ENCODE measurements at places on chromosomes 11 and 22. TPM values are rescaled to one million over a fixed set of nuclear protein-coding genes. Genes with fewer than 3 reads are reported as not detected.

DNA sequence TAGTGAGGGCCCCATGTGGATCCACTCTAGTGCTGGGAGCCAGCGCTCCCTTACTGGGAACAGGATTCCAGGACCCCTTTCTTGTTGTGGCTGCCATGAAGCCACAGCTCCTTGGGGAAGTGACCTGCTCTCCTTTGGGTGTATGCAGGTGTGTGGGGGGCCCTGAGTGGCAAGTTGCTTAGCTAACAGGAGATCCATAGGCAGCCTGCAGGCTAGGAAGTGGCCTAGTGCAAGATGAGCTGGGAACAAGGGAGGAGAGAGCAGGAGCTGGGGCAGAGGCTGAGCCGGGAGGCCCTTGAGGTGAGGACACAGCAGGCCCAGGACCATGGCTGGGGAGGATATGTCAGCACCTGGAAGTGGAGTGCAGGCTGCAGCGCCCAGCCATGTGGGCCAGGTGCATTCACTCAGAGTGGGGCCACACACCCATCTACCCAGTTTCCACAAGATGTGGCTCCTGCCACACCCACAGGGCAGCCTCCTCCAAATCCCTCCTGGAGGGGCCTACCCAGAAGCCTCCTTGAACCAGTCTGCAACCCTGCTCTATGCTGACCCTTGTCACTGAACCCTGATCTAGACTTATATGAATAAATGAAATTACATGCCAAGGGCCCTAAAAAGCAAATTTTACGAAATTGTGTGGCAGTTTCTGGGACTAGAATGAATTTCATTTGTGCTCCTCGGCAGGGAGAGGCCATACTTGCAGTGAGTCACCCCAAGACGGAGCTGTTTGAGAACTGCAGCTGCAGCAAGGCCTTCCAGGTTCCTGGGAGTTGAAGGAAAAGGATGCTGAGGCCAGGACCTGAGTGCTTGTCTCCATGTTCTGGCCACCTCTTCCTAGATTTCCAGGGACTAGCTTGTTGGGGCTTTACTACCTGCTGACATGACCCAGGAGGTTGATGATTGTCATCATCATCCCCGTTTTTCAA lies 3.2 kb downstream of the THAP7 start:
- no peak for DNase-seq

- no peak for DNase-seq
These were observed 17.5 kb upstream of the SMIM38 start for GRCh38 chr11:69138265-69138664.

DNA sequence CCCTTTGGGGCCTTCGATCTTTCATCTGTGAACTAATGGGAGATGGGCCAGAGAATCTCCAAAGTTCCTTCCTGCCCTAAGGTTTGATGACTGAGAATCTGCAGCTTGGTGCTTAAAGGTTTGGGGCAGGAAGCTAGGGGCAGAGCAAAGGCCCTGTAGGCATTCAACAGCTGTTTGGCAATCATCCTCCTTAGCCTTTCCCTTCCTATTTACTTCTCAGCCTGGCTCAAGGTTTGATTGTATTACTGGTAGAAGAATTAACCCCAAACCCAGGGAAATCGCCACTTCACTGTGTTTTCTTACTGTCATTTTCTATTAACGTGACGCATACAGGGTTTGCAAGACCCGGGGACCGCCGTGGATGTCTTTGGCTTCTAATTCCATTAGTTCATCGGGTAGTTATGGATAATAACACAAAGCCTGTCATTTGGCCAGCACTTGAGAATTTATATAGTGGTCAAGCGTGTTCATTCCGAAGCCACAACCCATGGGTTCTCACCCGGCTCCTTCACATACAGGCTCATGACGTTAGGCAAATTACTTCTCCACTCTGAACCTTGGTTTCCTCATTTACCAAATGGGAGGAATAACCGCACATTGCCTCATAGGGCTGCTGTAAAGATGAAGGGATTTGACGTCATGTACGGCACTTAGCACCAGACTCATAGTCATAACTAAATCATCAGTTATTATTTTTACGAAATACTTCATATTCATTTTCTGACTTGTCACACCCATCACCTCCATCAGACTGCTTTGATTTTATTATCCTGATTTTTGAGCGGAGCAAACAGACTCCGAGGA lies 158.1 kb downstream of the FBXO7 start:
- no peak for DNase-seq

The MS4A3 gene
- not detected for total RNA-seq

DNA sequence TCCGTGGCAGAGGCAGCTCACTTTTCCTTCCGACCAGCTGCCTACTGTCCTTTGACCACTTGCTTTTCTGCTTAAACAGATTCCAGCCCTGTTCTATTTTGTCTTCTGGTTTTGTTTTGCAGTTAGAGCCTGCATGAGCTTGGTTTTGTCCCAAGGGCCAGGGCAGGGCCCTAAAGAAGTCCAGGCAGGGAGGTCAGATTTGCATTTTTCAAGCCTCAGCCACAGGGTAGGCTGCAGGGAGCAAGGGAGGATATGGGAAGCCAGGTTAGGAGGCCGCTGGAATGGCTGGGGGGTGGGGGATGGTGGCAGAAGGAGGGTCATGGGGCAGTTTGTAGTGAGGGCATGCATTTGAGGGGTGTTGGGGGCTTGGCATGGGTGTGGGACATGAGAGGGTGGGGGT lies 23.1 kb downstream of the FADD start:
- DNase-seq: no peak

The STX3 gene
- 10.0 TPM for total RNA-seq

The FAM111B gene
- total RNA-seq: 47.6 TPM

The TRIM66 gene
- total RNA-seq: 25.3 TPM

The MYEOV gene
- total RNA-seq: not detected

The OR52I2 gene
- not detected for total RNA-seq

The KRTAP5-3 gene
- total RNA-seq: not detected

DNA sequence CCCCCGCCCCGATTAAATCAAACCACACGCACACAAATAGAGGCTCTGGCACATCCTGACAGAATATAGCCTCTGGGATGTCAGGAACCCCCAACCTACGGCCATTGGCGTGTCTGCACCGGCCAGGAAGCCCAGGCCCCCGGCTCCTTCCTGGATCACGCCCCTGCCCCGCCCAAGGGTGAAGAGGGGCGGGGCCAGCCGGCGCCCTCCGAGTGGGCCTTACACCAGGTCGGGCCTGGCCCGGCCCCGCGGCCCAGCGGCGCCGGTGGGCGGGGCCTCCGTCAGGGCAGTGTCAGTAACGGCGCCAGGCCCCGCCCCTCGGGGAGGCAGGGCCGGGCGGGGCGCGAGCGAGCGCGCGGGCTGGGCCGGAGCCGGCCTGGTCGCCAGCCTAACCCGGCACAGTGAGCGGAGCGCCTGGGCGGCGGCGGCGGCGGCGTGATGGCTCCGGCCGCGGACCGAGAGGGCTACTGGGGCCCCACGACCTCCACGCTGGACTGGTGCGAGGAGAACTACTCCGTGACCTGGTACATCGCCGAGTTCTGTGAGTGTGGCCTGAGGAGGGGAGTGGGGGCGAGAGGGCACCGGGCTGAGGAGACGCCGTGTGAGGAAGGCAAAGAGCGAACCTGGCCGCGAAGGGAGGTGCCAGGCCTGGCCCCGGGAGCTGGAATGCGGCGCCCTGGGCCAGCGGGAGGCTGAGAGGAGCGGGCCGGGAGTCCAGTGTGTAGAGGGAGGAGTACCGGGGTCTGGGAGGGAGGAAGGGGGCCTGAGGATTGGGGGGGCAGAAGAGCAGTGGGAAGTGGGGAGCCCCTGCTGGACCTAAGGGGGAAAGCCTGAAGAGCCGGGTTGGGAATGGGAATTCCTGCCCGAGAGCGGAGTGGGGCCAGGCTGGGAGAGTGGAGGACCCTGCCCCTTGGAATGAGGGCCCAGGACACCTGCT lies at the start of gene ACER3:
Gene ACER3, plus strand, starts transcription at position 380 of the 937 bp plus-strand sequence. Its CDS starts 59 bp downstream, at position 439.
- peak; percentile 95 for DNase-seq

DNA sequence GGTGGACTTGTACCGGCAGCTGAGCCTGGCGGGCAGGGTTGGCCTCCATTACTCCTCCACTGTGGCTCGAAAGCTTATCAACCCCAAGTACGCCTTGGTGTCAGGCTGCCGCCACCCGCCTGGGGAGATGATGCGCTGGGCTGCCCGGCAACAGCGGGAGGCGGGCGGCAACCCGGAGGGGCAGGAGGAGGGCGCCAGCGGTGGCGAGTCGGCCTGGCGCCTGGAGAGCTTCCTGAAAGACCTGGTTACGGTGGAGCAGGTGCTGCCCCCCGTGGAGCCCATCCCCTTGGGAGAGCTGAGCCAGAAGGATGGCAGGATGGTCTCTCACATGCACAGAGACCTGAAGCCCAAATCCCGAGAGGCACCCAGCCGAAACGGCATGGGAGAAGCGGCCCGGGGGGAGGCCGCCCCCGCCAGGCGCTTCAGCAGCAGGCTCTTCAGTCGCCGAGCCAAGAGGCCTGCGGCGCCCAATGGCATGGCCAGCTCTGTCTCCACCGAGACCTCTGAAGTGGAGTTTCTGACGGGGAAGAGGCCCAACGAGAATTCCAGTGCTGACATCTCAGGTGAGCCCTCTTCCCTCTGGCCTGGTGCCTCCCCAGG lies 26.7 kb downstream of the FAM83F start:
- DNase-seq: no peak

DNA sequence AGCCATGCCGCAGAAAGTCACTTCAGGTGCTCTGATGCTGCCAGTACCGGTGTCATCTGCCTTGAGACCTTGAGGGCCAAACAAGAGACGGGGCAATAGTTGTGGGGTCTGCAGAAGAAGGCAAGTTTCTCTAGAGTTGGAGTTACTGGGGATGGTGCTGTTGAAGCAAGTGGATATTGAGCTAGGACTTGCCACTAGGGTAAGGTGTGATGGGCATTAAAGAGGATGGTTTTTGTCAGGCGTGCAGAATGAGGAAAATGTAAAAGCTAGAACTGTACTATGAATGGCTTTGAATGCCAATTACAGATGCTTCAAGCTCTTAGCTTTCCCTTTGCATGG lies 61.6 kb downstream of the TNRC6B start:
- no peak for DNase-seq

The SF3A1 gene
- 281 TPM for total RNA-seq

DNA sequence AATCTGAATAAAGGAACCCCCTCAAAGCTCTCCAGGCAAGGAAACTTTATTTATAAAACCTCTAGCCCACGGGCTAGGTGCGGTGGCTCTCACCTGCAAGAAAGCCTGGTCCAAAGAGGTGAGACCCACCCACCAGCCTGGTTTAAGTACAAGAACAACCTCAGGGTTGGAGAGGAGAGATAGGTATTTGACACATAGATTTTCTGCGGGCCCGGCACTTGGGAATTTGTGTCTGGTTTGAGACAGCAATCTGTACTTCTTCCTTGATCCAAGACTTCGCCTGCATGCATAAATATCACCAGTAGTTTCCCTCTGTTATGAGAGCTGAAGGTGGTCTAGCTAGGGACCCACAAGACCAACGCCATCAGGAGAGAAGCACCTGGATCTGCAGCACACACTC lies 73.2 kb upstream of the CAPRIN1 start:
- DNase-seq: no peak

The POU2F3 gene
- total RNA-seq: not detected

DNA sequence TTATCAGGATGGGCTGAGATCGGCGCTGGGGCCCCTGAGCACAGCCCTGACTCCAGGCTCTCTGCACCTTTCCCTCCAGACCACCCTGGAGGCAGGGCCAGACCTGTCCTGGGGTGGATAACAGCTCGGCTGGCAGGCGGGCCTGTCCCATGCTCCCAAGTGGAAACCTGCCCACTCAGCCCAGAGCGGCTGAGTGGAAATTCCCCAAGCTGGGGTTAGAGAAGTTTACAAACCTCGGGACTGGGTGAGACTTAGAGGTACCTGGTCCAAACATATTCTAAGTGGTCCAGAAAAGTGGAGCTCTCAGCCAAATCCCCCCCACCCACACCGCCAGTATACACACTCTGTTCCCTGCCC lies 4.8 kb upstream of the FXYD2 start:
- no peak for DNase-seq
